Sciatic nerve (tissue), 2 donors: ENCODE measurements at places on chromosomes 6 and 20.

- no peak for DNase-seq
Measured at GRCh38 chr6:3393836-3394202, 63.0 kb downstream of the SLC22A23 start.

DNA sequence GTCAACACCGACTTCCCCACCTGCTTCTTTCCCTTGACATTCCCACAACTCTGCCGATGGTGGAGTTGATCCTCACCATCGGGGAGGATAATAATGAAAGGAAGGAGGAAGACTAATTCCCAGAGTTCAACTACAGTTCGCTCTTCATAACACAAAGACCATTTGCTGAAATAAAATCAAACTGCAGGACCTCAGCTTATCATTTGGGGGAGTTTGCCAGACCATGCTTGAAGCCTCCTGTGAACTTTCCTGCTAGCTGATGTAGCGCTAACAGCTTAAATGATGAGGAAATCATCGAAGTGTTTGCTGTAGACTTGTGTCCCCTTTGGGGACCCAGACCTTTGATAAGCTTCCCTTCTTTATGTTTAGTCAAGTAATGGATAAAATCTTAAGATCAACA lies 26.2 kb downstream of the PROKR2 start:
- DNase-seq = no peak

GRCh38 chr20:25249198-25249931 lies 1.5 kb downstream of the PYGB start:
- no peak for DNase-seq

- DNase-seq = peak; percentile 78
Measured at GRCh38 chr20:23889775-23890187, 10.2 kb upstream of the CST5 start.

DNA sequence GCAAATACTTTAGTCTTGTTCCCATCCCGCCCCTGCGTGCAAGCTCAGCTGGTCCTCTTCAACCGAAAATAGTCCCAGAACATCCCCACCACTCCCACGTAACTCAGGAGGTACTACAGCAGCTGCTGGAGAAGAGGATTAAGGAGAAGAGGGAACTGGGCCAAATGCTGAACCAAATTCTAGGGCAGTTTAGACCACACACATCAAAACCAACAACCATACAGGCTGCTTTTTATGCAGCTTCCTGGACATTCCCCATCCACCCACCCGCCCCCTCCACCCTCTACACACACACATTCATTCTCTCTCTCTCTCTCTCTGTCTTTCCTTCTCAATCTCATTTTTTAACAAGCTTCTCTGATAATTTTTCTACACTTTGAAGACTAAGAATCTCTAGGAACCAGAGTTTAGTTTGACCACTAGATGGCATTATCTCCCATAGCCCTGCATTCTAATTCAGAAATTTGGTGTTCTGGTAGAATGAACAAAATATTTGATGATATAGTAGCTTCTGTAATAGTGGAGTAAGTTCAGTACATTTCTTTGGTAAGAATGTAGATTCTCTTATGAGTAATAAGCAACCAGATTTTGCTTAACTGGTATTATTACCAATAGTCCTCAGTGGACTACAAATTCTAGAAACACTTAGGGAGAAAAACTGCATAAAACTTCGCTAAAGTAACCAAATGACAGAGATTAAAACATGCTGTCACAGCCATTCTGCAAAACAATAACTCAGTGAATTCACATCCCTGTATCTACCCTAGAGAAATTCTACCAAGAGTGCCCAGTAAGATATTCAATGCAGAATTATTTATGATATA lies 52.1 kb upstream of the BEND6 start:
- DNase-seq = no peak

GRCh38 chr6:106537662-106538061 lies 91.6 kb downstream of the RTN4IP1 start:
- DNase-seq = no peak

GRCh38 chr6:56849896-56850295 lies 105.0 kb upstream of the BEND6 start:
- no peak for DNase-seq

- DNase-seq = no peak
Measured at GRCh38 chr6:109002882-109003281, 91.8 kb downstream of the SESN1 start.

DNA sequence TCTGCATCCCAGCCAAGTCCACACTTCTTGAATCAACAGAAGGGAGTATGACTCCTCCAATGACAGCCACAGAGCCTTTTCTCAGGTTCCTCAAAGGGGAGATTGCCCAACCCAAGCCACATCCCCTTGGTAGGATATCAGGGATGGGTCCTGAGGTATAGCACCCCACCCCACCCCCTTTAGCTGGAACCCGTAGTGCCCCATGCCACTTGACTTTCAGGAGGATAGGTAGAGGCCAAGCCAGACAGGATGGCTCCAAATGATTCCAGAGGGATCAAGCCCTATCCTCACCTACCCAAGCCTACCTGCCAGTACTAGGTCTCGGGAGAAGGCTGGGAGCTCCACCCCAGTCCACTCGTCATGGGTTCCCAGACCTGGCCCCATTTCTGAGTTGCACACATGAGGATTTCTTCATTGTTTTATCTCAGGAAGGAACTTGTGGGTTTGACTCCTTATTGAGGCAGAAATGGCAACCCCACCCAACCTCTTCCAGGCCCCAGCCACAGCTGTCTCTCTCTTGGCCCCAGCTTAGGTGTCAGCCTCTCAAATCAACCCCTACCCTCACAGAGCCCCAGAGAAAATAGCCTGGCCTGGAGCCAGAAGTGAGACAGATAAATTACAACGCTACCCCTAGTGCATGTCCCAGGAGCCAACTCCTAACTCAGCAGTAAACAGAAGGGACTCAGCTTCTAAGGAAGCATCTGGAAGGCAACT lies 3.6 kb downstream of the CCND3 start:
- DNase-seq = no peak

- DNase-seq = no peak
Measured at GRCh38 chr6:44512868-44513741, 125.6 kb downstream of the CDC5L start.

GRCh38 chr6:127342946-127343808 lies at the start of gene ECHDC1:
Gene ECHDC1 (minus strand): TSS chr6:127343609. CDS start chr6:127331028, 12,581 bp downstream.
- DNase-seq = peak; percentile 69

GRCh38 chr6:119647309-119647708 lies 297.7 kb upstream of the MAN1A1 start:
- DNase-seq = no peak

DNA sequence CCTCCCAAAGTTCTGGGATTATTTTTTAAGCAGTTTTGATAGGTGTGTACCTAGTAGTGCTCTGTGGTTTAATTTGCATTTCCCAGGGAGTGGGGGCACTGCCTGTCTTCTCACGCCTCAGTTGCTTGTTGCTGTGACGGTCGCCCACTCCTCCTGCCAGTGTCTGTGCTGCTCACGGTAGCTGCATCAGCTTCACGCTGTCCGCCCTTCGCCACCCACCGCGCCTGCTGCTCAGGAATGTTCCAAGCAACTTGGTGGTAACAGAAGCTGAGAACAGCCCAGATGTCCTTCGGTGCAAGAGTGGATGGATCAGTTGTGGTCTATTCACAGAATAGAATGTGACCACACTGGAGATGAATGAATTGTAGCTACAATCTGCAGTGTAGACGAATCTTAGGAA lies 22.9 kb downstream of the DNAJC5 start:
- no peak for DNase-seq

- no peak for DNase-seq
Measured at GRCh38 chr6:120493505-120493904, 840.8 kb downstream of the TBC1D32 start.

DNA sequence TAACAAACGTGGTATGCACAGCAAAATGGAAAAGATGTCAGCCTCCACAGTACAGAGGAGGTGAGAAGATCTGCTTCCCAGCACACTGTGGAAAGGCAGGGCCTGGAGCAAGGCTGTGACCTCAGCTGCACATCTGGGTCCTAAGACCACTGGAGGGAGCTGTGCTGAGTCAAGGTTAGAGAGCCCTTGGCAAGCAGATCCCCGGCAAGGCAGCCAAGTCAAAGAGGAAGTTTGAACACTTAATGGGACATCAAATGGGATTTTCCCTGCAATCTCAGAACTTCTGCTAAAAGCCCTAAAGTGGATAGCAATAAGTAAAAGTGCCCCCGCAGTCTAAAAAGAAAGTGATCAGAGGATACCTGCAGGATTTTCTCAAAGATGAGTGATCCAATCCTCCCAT lies 39.5 kb downstream of the UNC5CL start:
- DNase-seq = peak; percentile 81

DNA sequence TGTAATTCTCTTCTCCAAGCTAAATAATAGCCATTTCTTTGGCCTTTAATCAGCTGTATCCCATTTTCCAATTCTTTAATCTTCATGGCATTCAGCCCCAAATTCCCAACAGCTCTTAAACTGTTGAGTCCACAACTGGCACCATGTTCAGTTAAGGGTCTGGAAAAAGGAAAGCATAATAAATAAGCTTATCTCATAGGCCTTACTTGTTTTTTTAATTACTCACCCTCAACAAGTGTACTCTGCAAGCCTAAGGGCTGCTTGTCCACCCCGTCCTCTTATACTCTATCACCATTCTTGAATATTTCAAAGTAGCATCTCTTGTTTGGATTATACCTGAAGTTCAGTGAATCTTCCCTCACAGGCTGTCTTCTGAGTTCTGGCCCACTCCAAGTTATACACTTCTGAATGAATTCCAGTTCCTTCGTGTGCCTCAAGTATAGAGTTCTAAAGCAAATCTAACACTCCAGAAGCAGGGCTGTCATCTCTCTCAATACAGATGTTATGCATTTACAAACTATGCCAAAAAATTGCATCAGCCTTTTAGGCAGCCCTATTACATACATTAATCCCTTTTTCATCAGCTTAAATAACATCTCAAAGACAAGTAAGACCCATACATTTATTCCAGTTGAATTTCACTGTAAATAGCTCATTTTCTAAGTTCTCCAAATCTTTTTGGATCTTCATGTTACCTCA lies 98.7 kb downstream of the COL21A1 start:
- DNase-seq = no peak

DNA sequence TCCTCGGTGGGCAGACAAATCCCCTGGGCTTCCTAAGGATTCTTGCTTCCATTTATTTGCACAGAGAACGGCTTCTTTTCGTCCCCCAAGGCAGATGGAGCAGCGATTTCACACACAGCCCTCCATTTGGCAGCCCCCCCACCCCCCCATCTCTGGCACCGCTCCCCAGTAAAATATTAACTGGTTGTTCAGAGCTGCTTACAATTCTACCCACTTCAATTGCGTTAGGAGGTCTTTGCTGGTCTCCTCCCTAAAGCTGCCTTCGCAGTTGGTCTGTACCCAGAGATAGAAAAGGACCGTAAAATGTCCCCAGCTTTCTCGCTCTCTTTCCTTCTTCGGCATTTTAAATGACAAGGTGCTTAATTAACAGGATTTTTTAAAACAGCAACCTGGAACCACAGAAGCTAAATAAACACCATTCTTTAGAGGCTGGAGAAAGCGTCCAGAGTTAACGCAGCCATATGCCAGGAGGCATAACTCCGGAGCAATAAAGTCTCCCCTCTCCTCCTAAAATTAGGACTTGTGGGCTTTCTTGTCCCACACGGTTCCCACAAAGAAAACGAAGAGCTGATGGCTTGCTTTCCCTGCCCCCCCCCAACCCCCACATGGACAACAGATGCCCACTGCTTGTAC lies 1.7 kb upstream of the ZMYND8 start:
- no peak for DNase-seq

DNA sequence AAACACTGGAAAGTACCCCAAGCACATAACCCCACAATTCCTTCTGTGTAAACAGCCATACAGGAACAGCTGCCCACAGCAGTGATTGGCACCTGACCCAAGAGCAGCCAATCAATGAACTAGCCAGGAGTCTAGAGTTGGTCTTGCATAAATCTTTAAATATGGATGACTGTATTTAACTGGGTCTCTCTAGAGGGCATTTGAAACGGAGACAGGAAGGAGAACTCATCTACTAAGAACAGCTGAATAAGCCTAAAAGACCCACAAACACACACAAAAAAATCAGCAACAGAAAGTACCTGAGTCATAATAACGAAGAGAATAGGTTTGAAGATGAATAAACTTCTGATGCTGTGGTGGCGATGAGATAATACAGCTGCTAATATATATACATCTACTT lies 49.0 kb upstream of the ASF1A start:
- no peak for DNase-seq

- no peak for DNase-seq
Measured at GRCh38 chr20:46549188-46549972, 1.1 kb downstream of the OCSTAMP start.

GRCh38 chr20:31948008-31948407 lies 3.8 kb downstream of the PDRG1 start:
- DNase-seq = no peak

- no peak for DNase-seq
Measured at GRCh38 chr6:44381739-44382138, 5.8 kb upstream of the CDC5L start.

DNA sequence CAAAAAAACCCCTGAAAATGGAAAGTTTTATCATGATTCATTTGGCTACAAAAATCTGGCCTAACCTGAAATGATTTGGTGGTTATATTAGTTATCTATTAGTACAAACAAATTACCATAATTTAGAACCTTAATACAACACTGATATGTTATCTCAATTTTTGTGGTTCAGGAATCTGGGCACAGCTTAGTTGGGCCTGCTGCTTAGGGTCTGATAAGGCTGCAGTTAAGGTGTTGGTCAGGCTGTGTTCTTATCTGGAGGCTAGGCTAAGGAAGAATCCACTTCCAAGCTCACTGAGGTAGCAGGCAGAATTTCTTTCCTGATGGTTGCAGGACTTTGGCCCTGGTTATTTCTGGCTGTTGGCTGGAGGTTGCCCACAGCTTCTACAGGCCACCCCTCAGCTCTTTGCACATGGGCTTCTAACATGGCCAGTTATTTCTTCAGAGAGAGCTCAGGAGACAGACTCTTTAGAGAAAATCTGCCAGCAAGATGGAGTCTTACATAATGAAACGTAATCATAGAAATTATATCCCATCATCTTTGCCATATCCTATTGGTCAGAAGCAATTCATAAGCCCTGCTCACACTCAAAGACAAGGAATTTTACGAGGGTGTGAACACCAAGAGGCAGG lies 11.4 kb downstream of the TRIM38 start:
- DNase-seq = no peak

DNA sequence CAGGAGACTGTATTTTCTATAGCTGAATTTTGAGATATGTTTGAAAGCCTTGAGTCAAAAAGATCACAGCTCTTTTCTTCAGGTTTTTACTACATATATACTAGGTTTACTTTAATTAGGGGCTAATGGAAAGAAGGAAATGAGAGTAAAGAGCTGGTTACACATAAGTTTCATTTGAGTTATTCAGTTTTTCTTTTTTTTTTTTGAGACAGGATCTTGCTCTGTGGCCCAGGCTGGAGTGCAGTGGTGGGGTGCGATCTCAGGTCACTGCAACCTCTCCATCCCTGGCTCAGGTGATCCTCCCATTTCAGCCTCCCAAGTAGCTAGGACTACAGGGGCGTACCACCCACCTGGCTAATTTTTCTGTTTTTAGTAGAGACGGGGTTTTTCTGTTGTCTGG lies 4.8 kb downstream of the ARFGEF2 start:
- peak; percentile 12 for DNase-seq
